Kidney (tissue), 22 donors: ENCODE measurements at places on chromosomes 6 and 20. TPM values are rescaled to one million over a fixed set of nuclear protein-coding genes. Genes with fewer than 3 reads are reported as not detected.

Gene TMEM244
- not detected for polyA plus RNA-seq

DNA sequence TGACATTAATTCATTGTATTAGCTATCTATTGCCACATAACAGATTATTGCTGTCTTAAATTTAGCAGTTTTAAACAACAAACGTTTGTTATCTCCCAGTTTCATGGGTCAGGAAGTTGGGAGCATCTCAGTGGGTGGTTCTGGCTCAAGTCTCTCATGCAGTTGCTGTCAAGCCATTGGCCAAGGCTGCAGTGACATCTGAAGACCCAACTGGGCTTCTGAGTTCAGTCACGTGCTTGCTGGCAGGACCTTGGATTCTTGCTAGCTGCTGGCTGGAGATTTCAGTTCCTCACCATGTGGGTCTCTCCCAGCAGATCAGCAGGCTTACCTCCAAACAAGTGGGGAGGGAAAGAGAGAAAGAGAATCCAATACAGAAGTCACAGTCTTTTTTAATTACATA lies 152.6 kb upstream of the EXOC2 start:
- no peak overlapping the region for H3K27ac ChIP-seq
- H3K36me3 ChIP-seq = no peaks in the 10 kb centered on the region
- DNase-seq = no peak

DNA sequence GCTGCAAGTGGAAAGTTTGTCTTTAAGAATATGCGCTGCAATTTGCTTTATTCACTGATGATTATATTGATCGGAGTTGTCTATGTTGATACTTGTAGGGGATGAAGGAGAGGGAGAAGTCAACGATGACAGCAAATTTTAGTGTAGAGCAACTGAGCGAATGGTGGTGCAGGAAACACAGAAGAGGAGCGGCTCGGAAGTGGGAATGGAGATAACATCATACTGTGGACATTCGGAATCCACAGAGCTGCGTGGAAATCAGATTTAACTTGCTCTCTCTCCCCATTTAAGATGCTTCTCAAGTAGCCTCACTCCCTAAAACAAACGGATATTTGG lies 722 bp upstream of the TMEM14B start:
- no peaks in the 10 kb centered on the region for H3K36me3 ChIP-seq
- no peaks in the 10 kb centered on the region for H3K27me3 ChIP-seq
- no peak for DNase-seq
- no peaks in the 10 kb centered on the region for H3K4me1 ChIP-seq
- peak overlapping the region; percentile 66 for H3K4me3 ChIP-seq

GRCh38 chr20:39124064-39124463 lies 161.9 kb downstream of the DHX35 start:
- no peak for DNase-seq
- H3K27me3 ChIP-seq = no peaks in the 10 kb centered on the region
- H3K4me3 ChIP-seq = no peak overlapping the region
- H3K36me3 ChIP-seq = no peaks in the 10 kb centered on the region

DNA sequence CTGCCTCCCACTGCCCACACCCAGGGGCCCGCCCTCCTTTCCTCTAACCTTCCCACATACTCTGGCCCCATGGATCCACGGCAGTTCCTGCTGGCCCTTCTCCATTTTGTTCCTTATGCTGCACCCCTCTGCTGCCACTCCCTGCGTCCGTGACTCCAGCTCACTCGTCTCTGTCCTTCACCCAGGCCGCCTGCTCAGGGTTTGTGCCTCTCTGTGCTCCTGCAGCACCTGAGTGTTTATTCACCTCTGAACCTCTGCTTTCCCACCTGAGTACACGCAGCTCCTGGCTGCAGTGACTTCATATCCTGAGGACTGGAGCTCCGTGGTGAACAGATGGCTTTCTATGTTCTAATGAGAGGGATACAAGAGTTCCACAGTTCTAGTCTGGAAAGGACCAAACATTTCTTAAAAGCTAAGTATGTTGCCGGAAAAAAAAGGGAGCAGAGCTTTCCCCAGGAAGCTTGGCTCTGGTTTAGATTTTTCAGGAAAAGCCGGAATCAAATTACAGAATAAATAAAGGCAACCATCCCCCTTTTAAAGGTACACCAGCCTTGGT lies 1.5 kb upstream of the GNRH2 start:
- H3K27me3 ChIP-seq = no peaks in the 10 kb centered on the region
- H3K4me1 ChIP-seq = peaks cover 4% of the 10 kb centered on the region
- peak overlapping the region; percentile 44 for H3K4me3 ChIP-seq
- peaks cover 2% of the 10 kb centered on the region for H3K36me3 ChIP-seq
- H3K27ac ChIP-seq = peak overlapping the region; percentile 84

Gene WFDC6
- not detected for polyA plus RNA-seq

GRCh38 chr20:10902174-10902573 lies 228.4 kb upstream of the JAG1 start:
- no peaks in the 10 kb centered on the region for H3K4me1 ChIP-seq
- H3K36me3 ChIP-seq = no peaks in the 10 kb centered on the region
- no peak for DNase-seq
- H3K4me3 ChIP-seq = no peak overlapping the region

DNA sequence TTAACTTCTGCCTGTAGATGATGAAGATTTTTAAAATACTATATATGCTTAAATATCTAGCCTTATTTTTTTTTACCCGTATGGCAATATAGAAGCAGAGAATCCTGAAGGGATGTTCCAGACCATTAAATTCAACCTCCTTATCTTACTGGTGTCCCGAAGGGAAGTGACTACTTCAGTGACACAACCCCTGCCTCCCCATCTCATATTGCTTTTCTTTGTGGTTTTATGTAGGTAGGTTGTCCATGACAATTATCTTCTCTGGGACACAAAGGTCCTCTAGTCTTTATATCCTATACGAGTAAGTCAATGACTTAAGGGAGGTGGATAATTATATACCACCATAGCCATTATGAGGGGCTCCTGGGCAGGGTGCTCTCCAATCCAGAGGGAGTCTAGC lies 57.4 kb upstream of the EMILIN3 start:
- DNase-seq = peak; percentile 30
- H3K4me3 ChIP-seq = no peak overlapping the region
- H3K27me3 ChIP-seq = no peaks in the 10 kb centered on the region
- no peaks in the 10 kb centered on the region for H3K4me1 ChIP-seq
- H3K36me3 ChIP-seq = peaks cover 13% of the 10 kb centered on the region

DNA sequence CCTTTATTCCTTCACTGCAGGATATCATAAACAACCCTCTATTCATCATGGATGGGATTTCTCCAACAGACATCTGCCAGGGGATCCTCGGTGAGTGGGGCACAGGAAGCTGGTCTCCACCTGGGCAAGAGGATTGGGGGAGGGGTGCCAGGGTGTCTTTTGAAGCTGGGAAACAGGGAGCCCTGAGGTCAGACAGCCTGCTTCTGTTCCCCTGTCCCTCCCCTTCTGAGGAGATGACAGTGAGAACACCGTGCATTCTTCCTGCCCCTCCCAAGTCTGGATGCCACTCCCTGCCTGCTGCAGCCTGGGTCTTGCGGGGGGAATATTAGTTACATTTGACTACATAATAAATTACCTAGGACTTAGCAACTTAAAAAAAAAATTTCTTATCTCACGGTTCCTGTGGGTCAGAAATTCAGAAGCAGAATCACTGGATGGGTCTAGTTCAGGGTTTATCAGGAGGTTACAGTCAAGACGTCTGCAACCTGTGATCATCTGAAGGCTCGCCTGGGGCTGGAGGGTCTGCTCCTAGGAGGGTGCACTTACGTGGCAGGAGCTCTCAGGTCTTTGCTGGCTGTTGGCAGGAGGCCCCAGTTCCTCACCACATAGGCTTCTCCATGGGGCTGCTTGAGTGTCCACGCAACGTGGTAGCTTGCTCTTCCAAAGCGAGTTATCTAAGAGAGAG lies 11.4 kb downstream of the CAPN11 start:
- no peaks in the 10 kb centered on the region for H3K4me1 ChIP-seq
- no peaks in the 10 kb centered on the region for H3K36me3 ChIP-seq
- H3K27ac ChIP-seq = no peak overlapping the region
- H3K4me3 ChIP-seq = no peak overlapping the region
- no peaks in the 10 kb centered on the region for H3K27me3 ChIP-seq

Gene PROCR
- 20.7 TPM for polyA plus RNA-seq

- DNase-seq = peak; percentile 82
- no peak overlapping the region for H3K4me3 ChIP-seq
- no peak overlapping the region for H3K27ac ChIP-seq
- H3K27me3 ChIP-seq = no peaks in the 10 kb centered on the region
- peaks cover 8% of the 10 kb centered on the region for H3K36me3 ChIP-seq
Measured at GRCh38 chr6:35415065-35415891, 36.9 kb upstream of the FANCE start.

- no peaks in the 10 kb centered on the region for H3K27me3 ChIP-seq
- H3K4me1 ChIP-seq = no peaks in the 10 kb centered on the region
- no peak overlapping the region for H3K4me3 ChIP-seq
Measured at GRCh38 chr6:55950071-55950814, 74.9 kb upstream of the BMP5 start.

Gene KCNG1
- 0.58 TPM for polyA plus RNA-seq

Gene ARMC12
- 0.69 TPM for polyA plus RNA-seq

Gene COL10A1
- polyA plus RNA-seq = not detected

DNA sequence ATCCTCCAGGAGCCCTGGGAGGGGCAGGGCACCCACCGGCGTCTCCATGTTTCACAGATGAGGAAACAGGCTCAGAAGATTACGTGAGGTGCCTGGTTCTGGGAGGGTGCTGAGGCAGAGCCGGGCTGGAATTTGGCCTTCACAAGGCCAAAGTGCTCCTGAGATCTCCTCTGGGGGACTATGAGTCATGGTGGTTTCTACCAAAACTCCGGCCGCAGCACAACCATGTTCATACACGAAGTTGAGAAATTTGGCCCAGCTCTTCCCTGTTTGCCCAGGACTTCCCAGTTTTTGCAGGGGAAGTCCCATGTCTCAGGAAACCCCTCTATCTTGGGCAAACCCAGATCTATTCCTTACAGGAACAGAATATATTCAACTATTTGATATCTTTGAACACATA lies 172.9 kb upstream of the CDYL start:
- H3K27ac ChIP-seq = no peak overlapping the region
- no peaks in the 10 kb centered on the region for H3K27me3 ChIP-seq
- H3K36me3 ChIP-seq = no peaks in the 10 kb centered on the region
- no peak overlapping the region for H3K4me3 ChIP-seq
- no peak for DNase-seq

DNA sequence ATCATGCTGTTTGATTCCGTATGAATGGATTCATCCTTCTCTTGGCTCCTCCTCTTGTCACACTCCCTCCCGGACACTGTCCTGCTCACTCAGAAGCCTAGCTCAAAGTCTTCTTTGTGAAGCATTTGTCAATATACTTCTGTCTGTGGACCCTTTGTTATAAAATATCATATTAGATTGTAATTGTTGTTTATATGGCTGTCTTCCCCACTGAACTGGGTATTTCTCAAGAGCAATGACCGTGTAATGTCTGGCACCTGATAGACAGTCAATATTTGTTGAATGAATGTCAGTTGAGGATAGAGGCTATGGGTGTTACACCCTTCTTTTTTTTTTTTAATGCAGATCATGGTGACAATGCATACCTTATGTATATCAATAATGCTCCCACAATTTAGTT lies 335.3 kb downstream of the SOX4 start:
- H3K36me3 ChIP-seq = no peaks in the 10 kb centered on the region
- DNase-seq = no peak
- H3K4me3 ChIP-seq = no peak overlapping the region
- no peak overlapping the region for H3K27ac ChIP-seq

Gene PTCHD4
- 0.24 TPM for polyA plus RNA-seq

DNA sequence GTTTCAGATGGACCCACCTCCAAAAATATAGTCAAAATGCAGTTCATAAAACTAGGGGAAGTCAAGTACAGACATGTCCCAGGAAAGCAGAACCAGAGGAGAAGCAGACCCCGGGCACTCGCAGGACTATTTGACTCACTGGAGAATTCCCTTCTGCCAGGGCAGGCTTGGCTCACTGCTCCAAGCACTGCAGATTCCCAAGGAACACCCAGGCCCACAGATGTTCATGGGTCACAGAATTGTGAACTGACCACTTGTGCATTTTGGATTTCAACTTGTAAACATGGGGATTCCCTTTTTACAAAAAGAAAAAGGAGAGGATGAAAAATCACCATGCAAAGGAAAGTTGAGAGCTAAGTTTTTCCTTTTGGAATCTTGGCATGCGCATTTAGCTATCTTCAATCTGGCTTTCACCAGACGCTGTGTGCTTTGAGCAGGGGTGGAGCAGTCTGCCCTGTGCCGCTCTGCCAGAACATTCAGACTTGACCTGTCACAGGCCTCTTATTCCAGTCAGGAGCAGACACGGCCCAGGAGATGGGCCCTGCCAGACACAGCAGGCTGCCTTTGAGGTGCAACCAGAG lies 237.5 kb upstream of the TAB2 start:
- no peaks in the 10 kb centered on the region for H3K4me1 ChIP-seq
- H3K27me3 ChIP-seq = no peaks in the 10 kb centered on the region
- no peaks in the 10 kb centered on the region for H3K36me3 ChIP-seq
- H3K27ac ChIP-seq = no peak overlapping the region
- DNase-seq = no peak
- no peak overlapping the region for H3K4me3 ChIP-seq

Gene SIRPB2
- 0.86 TPM for polyA plus RNA-seq
